ENCODE measurements at places on chromosomes 2 and 18.

GRCh38 chr2:223529696-223530095 is 72.5 kb downstream of the SCG2 start:
- no peak for ATAC-seq

- ATAC-seq: no peak
Measured at GRCh38 chr2:228839421-228839876, 431.6 kb downstream of the PID1 start.

GRCh38 chr18:9838144-9838877 is 47.5 kb upstream of the TXNDC2 start:
- peak; percentile 51 for ATAC-seq

GRCh38 chr2:151905963-151906632 is 77.9 kb upstream of the ARL5A start:
- no peak for ATAC-seq

DNA sequence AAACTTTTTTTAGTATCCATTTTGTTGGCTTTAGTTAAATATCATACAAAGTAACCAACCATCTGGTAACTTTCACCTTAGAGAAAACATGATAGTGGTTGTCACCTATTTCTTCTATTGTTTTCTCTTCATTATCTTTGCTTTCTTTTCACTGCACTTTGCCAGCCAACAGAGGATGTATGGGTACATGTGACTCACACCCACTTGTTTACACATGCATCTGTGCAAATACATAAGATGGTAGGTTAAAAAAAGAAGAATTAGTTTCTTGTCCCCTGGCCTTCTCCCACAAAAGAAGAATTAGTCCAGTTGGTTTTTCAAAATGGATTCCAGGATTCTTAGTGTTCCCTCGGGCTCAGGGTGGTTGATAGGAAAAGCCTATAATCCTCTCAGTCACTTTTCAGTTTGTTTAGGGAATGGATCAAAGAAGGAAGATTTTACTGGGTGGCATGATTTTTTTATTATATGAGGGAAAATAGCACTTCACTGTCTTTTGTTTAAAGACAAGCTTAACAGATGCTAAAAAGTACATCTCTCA is 46.6 kb downstream of the CDK15 start:
- no peak for ATAC-seq

DNA sequence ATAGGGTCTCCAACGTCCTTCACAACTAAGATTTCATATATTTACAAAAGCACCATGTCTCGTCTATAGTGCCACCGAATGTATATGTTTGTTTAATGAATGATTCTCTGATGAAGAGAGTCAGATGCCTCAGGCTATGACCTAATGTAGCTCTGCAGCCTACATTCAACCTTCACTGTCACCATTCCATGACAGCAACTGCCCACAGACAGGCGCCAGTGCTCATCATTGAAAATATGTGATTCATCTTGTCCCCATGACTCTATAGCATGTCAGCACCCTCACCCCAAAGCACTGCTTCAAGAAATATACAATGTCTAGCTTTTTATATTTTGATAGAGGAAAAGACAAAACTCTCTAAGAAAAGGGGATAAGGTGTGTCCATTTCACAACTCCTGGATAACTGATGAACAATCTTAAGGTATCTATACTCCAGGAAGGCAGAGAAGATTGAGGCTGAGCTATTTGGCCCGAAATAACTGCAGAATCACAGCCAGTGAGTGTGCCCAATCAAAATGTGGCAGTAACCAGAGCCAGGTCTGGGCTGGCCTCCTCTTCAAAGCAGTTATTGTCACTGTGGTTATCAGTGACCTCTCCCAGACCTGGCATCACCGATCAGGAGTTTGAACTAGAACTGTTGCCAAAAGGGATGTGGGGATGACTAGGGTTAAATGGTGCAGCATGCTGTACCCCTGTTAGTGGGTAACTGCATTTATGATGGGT is 246.6 kb downstream of the SETBP1 start:
- ATAC-seq: peak; percentile 53

DNA sequence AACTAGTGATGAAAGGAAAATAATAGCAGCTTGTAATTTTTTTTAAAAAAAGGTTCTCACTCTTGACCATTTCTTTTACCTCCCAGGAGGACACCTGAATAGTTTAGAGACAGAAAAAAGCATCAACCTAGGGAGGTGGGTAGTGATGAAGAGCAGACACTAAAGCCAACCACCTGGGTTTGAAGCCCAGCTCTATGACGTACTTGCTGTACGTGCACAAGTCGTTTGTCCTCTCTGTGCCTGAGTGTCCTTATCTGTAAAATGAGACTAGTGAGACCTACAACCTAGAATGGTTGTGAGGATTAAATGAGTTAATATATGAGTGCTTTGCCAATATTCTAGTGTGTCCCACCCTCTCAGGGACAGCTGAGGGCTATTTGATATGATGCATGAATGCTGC is 5.8 kb downstream of the SLC1A4 start:
- no peak for ATAC-seq

GRCh38 chr2:230742781-230743180 is 30.1 kb downstream of the CAB39 start:
- no peak for ATAC-seq

DNA sequence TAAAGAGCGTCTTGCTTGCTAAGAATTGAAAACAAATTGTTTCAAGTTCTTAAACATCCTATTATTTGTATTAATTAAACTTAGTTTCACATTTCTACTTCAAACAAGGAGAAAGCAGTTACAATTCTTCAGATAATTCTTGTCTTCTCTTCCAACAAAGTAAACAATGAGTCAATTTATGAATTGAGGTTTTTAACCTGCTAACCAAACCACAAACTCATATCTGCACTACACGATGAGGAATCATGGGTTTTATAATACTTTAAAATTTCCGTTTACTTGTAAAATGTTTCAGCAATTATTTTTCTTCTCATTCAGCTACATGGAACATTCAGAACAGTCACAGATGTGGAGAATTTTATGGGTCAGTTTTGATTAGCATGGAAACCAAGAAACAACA is 114.2 kb downstream of the SPIRE1 start:
- no peak for ATAC-seq

GRCh38 chr2:64881037-64881492 is 108.1 kb upstream of the SLC1A4 start:
- no peak for ATAC-seq

DNA sequence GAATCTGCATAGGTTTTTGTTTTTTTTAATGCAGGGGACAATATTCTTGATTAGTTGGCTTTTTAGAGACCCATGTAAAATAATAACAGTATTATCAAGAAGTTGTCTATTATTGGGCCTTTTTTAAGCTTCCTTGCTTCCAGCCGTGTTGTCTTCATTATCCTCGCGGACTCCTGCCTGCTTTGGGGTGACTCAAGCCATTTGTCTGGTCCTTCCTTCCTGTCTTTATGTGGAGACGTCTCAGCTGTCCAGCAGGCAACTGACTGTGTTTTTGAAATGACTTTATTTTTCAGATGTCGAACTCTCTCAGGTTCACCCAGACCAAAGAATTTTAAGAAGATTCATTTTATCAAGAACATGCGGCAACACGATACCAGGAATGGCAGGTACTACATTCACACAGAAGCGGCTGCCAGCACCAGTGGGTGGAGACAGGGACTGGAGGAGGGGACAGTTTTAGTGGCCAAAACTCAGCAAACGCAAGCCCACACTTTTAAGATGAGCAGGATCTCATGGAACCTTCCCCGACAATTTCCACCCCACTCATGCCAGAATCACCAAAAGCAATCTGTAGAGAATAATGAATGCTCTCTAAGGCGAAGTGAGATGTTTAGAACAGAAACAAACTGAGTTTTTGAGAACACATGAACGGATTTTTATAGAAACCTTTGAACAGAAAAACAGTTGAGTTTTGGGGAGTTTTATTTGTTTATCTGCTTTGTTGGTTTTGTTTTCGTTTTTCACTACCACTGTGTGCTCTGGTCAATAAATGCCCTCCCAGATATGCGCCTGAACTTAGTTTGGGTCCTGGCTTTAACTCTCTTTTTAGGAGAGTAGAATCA is 59.1 kb downstream of the CABLES1 start:
- ATAC-seq: 0 out of 3 replicates have a peak, but pooled peaks have one; percentile 20

GRCh38 chr18:3648200-3648599 is 198.2 kb downstream of the TGIF1 start:
- no peak for ATAC-seq

- ATAC-seq: no peak
Measured at GRCh38 chr2:71611781-71612527, 158.6 kb downstream of the DYSF start.

GRCh38 chr18:75291460-75291859 is 80.9 kb downstream of the TSHZ1 start:
- no peak for ATAC-seq

- peak; percentile 37 for ATAC-seq
Measured at GRCh38 chr2:120108749-120109148, 95.9 kb downstream of the EPB41L5 start.

DNA sequence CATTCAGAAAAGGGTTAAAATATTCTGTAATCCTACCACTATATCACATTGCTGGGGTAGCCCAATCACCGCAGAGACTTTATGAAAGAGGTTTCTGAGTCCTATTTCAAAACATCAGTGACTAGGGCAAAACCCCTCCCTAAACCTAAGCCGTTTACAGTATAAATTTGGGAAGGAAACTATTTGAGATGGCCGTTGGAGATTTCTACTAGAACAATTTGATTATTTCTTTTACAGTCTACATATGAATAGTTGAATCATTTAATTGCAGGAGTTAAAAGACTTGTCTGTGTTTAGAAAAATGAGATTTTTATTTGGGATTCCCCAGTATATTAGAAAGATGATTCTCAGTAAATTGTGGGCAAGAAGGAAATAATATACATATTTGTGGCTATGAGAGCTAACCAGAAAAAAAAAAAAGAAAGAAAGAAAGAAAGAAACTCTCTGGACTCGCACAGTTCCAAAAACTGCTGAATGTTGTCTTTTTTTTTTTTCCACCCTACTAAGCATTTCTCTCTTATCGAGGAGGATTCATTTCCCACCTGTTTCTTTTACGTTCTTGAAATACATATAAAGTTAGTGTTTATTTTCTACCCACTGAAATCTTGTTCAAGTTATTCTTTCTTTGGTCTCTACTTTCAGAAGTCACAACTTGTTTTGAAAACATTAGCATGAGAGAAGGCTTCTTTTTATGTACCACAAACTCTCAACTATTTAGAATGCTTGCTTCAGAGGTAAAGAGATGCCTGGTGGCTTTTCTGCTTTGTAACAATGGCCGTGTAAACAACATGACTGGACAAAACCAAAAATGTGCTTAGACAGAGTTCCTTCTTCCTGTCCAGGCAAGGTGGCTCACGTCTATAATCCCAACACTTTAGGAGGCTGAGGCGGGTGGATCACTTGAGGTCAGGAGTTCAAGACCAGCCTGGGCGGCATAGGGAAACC is 65.9 kb downstream of the BCL2 start:
- peak; percentile 87 for ATAC-seq

DNA sequence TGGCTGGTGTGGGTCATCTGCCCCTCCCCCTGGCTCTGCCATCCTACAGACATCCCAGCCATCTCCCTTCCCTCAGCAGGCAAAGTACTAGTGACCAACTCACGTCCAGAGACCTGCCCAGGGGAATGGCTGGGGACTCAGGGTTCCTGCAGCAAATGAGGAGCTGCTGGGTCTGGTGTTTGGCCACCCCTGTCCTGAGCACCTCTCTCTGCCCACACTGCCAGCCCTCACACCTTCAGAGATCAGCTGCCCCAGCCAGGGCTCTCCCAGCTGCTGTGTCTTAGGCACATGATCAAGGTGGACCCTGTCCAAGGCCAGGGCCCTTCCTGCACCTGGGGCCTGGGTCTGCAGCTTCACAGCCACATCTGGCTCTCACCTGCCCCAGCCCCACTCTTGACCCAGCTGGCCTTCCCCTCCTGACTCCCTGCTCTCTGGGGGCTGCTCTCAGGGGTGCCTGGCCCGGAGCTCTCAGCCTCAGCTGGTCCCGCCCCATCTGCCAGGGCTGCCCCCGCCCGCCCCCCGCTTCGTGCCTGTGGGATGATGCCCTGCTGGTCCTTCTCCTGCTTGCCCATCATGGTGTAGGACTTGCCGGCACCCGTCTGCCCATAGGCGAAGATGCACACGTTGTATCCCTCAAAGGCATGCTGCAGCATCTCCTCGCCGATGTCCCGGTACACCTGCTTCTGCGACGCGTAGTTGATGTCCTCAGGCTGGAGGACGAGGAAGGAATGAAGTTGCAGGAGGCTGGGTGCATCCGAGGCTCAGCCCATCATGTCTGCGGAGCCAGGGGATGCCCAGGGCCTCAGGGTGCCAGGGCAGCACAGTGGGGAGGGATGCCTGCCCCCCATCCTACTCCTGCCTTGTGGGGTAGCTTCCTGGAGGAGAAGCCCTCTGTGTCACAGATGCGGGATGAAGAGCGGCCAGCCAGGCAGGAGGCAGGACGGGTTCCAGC is 32.2 kb downstream of the KIF1A start:
- no peak for ATAC-seq

GRCh38 chr2:77512507-77512906 is 9.7 kb downstream of the LRRTM4 start:
- no peak for ATAC-seq

Data from SK-N-SH treated with all-trans-retinoic acid at 6 μM for 48 hours (cell line).